ENCODE measurements at places on chromosomes 1 and 21. TPM values are rescaled to one million over a fixed set of nuclear protein-coding genes. Genes with fewer than 3 reads are reported as not detected.
A peak's percentile ranks its signal among the peaks of the same experiment; 100 is the strongest.

DNA sequence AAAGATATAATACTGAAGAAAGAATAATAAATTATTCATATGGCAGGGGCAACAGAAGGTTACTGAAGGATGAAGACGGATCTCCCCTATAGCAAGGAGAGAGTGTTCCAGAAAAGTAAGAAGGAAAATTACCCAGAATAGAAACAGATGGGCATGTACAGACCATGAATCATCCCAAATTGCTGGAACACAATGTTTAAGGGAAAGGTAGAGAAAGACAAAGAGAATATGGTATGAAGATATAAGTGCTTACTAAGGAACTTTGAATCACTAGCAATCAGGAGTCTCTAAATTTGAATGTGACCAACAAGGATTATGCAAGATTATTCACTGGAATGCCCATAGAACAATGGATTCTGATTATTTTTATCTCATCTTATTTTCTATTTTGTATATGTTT is 375.4 kb downstream of the COL11A1 start:
- no peak for DNase-seq

DNA sequence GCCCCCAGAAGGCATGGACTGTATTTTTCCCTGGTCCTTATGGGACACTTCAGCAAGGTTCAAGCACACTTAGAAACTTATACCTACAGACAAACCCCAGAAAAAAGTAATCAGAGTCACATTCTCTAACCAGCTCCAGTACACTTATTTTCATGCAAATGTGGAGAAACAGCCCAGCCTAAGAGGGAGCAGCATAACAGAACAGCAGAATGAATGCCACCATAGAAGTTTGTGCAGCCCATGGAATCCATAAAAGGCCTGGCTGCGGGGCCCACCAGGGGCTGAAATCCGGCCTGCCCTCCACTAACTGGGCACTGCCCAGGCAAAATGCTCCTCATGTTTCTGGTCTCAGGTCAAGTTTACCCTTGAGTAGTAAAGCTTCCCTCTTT is 60.4 kb upstream of the ATP1A1 start:
- no peak for DNase-seq

DNA sequence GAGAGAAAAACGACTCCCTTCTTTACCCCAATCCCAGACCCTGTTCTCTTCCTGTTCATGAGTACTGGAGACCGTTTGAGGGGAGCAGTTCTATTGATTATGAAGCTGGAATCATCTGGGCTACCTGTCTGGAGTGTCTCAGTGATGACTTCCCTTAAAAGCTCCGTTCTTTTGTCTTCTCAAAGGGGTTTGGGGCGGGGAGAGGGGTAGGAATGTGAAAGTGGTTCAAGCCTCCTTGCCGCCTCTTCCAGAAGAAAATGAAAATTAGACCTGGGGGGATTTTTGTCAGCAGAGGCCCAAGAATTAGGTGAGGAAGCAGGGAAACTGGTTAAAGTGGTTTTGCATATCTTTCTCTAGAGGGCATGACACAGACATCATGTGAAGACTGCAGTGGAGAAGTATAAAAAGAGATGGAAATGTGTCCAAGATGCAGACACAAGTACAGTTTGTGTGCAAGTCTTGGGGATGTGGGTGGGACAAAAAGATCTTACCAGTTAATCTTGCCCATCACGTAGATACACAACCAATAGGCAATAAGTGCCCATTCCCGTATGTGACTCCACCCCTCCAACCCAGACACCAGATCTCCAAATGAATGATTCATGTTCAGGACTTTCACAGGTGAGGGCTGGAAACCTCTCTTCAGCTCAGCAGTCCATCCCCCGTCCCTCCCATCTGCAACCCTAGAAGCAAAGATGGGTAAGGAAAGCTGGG is 470 bp upstream of the MTMR11 start:
- DNase-seq, result no peak

- DNase-seq, result no peak
Measured at GRCh38 chr1:84268346-84268745, 33.2 kb upstream of the SAMD13 start.

DNA sequence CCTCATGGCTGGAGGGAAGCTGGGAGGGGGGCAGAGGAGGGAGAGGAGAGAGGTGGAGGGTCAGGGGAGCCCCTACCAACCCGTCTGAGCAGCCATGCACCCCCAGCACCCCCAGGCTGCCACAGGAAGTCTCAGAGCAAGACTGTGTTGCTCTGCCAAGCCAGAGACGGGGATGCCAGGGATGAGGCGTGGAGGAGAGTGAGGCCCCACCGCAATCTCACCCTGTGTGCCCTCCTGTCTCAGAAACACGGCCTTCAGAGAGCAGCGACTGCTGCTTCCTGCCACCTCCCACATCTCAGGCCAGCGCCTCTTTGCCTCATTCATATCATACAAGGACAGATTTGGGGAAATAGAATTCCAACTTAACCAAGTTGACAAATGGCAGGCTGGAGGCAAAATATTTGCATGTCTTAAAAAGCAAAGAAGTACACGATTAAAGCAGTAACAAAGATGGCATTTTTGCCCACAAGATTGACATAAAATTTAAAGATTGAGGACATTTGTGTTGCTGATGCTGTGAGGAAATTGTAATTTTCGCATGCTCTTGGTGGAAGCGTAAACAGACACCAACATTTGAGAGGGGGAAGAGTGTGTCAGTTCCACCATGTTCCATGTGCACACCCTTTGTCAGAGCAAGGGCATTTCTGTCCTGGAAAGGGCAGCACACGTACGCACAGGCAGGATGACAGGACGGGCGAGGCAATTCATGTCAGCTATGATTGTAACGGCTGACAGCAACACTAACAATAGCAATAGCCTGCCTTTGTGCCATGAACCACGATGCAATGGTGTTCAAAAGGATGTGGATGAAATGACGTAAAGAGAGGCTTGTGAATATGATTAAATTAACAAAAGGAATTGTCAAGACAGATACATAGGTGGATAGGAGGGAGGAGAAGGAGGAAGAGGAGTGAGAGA is 59.0 kb upstream of the BACE2 start:
- DNase-seq, result no peak

GRCh38 chr1:20873311-20873710 is 86.2 kb upstream of the HP1BP3 start:
- DNase-seq, result no peak

DNA sequence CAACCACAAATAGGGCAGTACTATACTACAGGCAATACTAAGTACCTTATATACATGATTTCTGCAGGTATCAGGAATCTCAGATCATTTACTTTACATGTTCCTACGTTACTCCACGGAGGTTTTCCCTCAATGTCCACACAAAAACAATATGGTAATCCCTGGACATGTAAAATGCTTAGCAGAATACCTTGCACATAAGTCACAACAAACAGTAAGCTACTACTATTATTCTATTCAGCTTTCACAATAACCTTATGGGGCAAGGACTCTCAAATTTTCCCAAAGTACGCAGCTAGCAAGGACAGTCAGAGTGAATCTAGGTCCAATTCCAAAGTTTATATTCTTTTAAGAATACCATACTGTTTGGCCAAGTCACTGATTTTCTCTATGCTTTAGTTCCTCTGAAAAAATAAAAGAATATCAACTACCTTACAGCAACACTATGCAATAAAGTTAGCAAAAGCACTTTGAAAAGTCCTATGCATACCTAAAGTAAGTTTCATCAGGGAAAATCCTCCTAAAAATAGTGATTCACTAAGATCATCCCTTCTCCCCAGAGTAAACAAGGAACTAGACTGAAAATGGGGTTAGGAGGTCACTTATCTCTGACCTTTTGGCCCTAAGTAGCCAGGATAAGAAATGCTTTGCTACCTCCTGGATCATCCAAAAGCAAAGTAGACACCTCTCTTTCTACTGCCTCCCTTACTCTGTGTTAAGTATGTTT is 67.4 kb downstream of the LUZP1 start:
- no peak for DNase-seq

- no peak for DNase-seq
Measured at GRCh38 chr1:6239950-6240768, 3.8 kb upstream of the HES3 start.

- no peak for DNase-seq
Measured at GRCh38 chr1:22815421-22816066, 104.9 kb downstream of the EPHB2 start.

DNA sequence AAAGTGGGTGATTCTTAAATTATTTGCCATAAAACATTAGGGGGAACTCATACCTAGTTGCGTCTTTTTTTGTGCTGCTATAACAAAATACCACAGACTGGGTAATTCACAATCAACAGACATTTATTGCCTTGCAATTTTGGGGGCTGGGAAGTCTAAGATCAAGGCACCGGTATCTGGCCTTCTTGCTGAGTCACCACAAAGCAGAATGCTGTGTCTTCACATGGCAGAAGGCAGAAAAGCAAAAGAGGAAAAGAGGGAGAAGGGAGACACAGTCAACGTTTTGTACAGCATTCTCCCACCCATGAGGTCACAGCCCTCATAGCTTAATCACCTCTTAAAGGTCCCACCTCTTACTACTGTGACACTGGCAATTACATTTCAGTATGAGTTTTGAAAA is 291.0 kb downstream of the CHRM3 start:
- DNase-seq, result no peak

- DNase-seq, result no peak
Measured at GRCh38 chr1:230254265-230254664, 171.9 kb downstream of the PGBD5 start.

DNA sequence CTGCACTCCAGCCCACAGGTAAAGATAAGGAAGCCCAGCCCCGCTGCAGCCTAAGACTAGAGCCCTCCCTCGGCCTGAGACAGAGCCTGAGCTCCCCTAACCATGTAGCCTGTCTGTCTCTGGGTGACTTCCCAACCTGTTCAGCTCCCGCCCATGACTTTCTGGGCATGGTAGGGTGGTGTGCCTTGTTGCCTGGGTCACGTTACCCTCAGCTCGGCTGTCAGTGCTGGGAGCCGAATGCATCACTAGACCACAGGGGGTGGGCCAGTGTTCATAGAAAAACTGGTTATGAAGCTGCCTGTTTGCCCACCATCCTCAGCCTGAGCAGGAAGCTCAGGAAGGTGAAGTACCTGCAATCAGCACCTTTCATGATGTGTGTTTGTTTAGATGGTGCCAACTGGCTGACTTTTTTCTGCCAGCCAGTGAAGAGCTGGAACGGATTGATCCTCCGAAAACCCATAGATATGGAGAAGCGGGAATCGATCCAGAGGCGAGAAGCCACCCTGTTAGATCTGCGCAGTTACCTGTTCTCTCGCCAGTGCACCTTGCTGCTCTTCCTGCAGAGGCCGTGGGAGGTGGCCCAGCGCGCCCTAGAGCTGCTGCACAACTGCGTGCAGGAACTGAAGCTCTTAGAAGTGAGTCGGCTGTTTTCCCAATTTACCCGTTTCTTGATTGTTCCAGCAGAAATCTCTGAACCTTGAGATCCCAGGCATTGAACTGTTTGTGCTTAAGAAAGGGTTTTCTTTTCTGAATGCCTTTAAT is 43.9 kb upstream of the PWP2 start:
- no peak for DNase-seq

DNA sequence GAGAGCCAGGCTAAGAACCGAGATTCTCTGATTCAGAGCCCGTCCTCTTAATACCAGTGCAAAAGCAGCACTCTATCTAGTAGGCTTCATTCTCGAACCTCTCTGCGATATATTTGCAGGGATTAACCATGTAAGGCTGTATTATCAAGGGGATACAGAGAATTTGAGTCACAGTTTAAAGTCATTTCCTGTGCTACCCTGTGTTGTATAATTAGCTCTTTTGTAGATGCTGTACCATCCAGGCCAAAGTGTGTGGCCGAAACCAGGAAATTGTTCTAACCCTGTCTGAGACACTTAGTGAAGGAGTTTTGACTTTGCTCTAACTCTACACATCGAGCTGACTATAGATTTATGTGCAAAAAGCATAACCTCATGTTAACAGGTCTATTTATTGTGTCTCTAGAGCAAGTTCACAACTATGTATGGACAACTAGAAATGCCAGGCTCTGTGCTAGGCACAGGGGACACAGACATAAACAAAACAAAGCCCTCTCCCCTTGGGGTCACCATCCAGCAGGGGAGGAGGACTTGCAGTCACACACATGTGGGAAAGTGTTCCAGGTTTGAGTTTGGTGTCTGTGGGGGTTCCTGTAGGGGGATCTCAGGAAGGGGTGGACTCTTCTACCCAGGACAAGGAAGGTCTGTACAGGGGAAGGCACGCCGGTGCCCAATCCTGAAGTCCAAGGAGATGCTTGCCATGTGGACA is 182.2 kb downstream of the DHRS3 start:
- no peak for DNase-seq

- DNase-seq, result peak; percentile 13
Measured at GRCh38 chr21:33121715-33122475, 52.0 kb downstream of the OLIG1 start.

DNA sequence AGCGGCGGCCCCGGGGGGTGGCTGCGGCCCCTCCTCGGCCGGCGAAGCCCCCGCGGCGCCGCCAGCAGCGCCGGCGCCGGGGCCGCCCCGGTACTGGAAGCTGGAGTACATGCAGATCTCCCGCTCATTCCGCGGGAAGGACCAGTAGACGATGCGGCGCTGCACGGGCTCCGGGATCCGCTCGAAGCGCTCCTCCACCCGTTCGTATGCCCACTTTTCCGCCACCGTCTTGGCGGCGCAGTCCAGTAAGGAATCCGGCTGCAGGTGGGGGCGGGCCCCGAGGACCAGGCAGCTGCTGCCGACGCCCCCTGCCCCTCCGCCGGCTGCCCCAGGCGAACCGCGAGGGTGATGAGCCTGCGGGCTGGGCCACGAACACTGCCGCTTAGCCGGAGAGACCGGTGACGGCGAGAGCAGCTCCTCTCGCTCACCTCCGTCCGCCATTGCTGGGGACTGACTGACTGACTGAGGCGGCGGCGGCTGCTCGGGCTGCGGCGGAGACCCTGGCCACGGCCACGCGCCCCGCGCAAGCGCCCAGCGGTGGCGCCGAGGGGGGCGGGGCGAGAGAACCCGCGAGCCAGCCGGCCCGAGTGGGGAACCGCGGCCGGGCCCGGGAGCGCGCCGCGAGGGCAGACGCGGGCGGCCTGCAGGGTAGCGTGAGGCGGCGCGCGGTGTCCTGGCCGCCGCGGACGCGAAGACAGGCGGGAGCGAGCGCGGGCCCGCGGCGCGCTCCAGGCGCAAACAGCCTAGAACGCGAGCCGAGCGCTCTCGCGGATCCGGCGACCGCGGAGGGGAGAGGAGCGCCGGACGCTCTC is at the start of gene ZSWIM5:
ZSWIM5 (minus strand) TSS at position 696 of the 812 bp plus-strand sequence; CDS start at position 441, 255 bp downstream.
- DNase-seq, result peak; percentile 59

GRCh38 chr21:45146801-45147200 is 72.4 kb downstream of the ADARB1 start:
- DNase-seq, result no peak

GRCh38 chr21:31731056-31731856 is 662 bp downstream of the SCAF4 start:
- peak; percentile 51 for DNase-seq

DNA sequence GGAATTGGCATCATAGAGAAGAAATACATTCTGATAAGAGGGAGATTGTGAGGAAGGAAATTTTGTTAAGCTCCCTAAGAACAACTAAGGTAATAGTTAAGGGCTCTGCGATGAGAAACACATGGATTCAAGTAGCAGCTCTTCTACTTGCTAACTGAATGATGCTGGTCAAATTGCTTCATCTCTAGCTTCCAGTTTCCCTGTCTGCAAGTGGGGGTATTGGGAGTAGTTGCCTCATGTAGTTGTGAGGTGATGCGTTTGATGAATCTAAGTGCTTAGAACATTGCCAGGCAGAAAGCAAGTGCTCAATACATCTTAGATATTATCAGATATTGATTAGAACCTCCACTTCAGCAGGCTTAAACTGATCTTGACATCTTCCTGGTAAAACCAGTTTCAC is 84.8 kb downstream of the CD58 start:
- DNase-seq, result no peak

Gene GPR153
- 8.5 TPM for total RNA-seq

Gene SPOCD1
- total RNA-seq, result not detected

Gene C1orf105
- not detected for total RNA-seq

Gene S100A5
- not detected for total RNA-seq

Gene GJA9
- total RNA-seq, result not detected

Gene EPHX1
- total RNA-seq, result 2.3 TPM
